T1000 (cell line): ENCODE measurements at places on chromosomes 2 and 18.
A peak's percentile ranks its signal among the peaks of the same experiment; 100 is the strongest.

DNA sequence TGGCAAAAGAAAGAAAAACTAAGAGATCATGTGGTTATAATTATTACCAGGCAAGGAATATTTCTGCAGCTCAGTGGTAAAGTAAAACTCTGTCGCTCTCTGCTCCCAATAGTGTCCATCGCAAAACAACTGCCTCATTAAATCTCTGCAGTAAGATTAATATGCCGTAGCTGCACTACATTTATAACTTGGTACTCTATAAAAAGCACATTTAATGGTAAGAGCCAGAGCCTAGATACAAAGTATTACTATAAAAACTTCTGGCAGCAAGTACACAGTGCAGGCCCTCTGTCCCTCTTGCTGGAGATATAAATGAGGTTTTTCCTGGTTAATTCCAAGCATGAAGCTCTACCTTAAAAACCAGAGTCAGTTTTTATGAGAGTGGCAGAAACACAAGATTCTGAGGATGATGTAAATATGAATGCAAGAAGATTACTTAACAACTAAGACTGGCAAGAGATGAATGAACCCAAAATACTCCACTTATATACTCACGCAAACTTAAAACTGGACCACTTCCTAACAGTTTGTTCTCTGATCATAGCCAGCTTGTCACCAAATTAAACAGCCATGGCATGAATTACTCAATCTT, 25.5 kb downstream of the ZNF521 start:
- DNase-seq: no peak

DNA sequence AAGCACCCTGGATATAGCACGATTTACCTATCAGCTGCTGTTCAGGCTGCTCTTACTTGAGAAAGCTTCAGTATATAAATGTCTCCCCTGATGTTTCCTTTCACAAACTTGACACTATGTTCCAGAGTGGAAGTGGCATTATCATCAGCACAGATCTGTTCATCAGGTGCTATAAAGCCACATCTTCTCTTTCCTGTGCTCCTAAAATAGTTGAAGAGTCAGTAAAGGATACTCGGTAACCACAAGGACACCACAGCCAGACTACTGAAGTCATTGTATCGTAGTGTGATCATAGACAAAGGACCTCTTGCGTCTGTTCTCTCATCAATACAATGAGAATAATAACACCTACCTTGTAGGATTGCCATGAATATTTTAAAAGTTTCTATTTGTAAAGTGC, 841.0 kb upstream of the CELF4 start:
- DNase-seq: no peak

DNA sequence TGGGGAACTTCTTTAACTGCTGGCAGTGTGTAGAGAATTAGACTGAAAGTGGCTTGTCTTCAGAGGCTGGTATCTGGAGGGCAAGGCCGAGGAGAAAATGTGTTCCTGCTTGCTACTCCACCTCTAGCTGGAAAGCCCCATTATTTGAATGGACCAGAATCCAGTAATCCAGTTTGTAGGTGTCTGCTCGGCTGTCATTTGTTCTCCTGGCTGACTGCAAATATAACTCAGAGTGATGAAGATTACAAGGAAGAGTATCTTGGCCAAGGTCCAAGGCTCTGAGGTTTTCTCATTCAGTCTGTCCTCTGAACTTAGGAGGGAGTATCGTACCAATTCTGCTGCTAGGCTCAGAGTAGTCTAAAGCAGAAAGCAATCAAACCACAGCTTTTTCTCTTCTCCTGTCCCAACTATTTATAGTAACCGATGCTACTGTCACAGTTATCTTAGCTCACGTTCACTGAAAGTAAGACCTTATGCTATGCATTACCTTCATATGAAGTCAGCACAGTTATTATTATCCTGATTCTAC, 228.6 kb downstream of the SETBP1 start:
- DNase-seq: no peak

DNA sequence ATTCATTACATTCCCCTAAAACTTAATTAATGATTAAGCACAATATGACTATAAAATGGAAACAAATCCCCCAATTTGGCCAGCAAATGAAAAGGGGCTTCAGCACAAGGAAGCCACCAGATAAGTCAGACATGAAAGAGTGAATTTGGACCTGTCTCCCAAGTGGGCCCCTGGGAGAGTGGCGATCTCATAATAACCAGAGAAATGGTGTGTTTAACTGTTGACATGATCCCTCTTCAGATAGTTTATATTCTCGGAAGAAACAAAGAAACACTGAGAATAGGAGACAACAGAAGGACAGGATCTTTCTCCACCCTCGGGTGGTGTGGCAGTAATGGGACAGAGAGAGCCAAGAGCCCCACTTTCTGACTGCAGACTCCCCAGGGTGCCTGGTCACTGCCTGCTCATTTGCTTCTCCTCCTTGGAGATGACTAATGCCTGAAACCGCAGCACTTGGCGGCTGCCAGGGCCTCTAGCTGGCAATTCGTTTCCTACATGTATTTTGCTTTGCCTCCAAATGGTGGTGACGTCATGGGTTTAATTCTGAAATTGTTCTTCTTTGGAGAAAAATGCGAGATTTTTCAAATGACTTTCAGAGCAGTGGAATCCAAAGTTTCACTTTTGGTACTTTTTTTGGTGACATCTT, 46.4 kb upstream of the SPP2 start:
- DNase-seq: peak; percentile 72

DNA sequence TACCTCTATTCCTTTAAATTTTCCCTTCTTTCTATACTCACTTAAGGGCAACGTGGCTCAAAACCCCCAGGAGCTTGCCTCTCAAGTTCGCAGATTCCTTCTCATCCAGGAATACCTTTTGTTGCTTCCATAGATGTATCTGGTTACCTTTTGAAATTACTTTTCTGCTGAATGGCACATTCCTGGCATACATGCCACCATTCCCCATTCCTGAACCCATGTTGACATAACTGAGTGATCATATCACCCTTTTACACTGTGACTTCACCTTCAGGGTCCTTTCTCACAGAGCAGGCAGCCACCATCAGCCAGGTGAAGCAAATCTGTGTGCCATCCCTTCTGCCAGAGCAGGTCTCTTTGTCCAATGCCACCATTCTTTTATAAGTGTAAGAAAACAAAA, 615.8 kb downstream of the ARHGAP15 start:
- DNase-seq: no peak

GRCh38 chr2:120550893-120551446, 184.7 kb upstream of the GLI2 start:
- no peak for DNase-seq

- no peak for DNase-seq
Observed at GRCh38 chr2:183164650-183165015, 40.4 kb downstream of the NUP35 start.

DNA sequence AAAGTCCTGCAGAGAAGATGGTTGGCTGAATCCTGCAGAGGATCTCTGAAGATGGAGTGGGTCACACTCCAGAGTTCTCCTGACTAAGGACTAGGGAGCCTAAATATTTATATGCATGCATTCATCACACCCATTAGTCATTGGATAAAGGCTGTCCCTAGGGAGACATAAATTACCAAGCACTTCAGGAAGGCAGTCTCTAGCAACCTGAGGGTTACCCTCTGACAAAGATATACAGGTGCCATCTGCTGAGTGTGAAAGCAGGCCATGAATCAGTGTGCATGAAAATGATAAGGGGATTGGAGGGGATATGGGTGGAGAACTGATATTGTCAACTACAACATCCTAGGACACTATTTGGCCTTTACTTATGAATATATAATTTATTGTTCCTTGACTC, 294.8 kb upstream of the DDX18 start:
- DNase-seq: no peak

DNA sequence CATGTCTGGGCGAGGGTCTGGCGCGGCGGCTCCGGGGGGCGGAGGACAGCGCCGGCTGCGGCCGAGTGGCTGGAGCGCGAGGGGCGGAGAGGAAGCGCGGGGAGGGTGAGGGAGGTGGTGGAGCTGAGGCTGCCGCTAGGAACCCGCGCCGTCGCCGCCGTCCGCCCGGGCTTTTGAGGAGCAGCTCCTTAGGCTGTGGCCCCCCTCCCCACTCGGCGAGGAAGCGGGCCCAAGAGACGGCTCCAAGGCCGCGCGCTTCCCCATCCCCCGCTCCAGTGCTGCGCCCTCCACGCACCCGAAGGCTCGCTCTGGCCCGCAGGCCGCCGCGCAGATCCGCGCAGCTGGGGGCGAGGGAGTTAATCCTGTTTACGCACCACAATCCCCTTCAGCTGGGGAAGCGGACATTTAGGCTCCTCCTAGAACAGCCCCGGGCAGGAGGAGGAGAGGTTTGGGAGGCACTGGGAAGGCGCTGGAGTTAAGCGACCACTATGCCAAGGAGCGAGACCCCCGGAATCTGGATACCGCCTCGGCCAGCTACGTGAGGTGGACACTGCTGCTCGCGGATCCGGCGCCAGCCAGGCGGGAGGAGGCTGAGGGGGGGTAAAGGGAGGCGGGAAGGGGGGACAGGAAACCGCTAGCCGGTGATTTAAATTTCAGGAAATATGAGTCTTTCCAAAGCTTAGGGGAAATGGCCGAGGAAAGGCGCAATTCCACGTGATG, at the start of gene CNRIP1:
TSS of gene CNRIP1 (minus strand) at position 552 of the 720 bp plus-strand sequence. CDS start at position 3, 549 bp downstream.
- peak; percentile 68 for DNase-seq

- DNase-seq: no peak
Observed at GRCh38 chr2:53448591-53448990, 319.0 kb upstream of the CHAC2 start.

- no peak for DNase-seq
Observed at GRCh38 chr2:109244750-109245382, 115.9 kb downstream of the SH3RF3 start.

GRCh38 chr18:36088256-36088655, 20.9 kb upstream of the RPRD1A start:
- no peak for DNase-seq
